ENCODE measurements at places on chromosomes 4 and X. TPM values are rescaled to one million over a fixed set of nuclear protein-coding genes. Genes with fewer than 3 reads are reported as not detected.

- H3K4me1 ChIP-seq, result no peaks in the 10 kb centered on the region
- H3K36me3 ChIP-seq, result no peaks in the 10 kb centered on the region
Observed at GRCh38 chrX:23932046-23932445, 24.2 kb downstream of the CXorf58 start.

GRCh38 chrX:10855845-10856244 is 235.5 kb upstream of the MID1 start:
- peak overlapping the region; percentile 69 for H3K27ac ChIP-seq
- H3K27me3 ChIP-seq, result no peaks in the 10 kb centered on the region
- peak; percentile 10 for DNase-seq
- peaks cover 19% of the 10 kb centered on the region for H3K4me1 ChIP-seq

GRCh38 chrX:42930951-42931350 is 153.0 kb upstream of the PPP1R2C start:
- H3K27ac ChIP-seq, result no peak overlapping the region
- H3K4me1 ChIP-seq, result no peaks in the 10 kb centered on the region
- no peak for DNase-seq
- no peaks in the 10 kb centered on the region for H3K27me3 ChIP-seq
- H3K36me3 ChIP-seq, result no peaks in the 10 kb centered on the region
- no peak overlapping the region for H3K4me3 ChIP-seq

GRCh38 chr4:94454405-94454804 is 2.7 kb downstream of the PDLIM5 start:
- H3K4me1 ChIP-seq, result peaks cover 40% of the 10 kb centered on the region
- H3K27ac ChIP-seq, result peak overlapping the region; percentile 99
- H3K27me3 ChIP-seq, result no peaks in the 10 kb centered on the region

DNA sequence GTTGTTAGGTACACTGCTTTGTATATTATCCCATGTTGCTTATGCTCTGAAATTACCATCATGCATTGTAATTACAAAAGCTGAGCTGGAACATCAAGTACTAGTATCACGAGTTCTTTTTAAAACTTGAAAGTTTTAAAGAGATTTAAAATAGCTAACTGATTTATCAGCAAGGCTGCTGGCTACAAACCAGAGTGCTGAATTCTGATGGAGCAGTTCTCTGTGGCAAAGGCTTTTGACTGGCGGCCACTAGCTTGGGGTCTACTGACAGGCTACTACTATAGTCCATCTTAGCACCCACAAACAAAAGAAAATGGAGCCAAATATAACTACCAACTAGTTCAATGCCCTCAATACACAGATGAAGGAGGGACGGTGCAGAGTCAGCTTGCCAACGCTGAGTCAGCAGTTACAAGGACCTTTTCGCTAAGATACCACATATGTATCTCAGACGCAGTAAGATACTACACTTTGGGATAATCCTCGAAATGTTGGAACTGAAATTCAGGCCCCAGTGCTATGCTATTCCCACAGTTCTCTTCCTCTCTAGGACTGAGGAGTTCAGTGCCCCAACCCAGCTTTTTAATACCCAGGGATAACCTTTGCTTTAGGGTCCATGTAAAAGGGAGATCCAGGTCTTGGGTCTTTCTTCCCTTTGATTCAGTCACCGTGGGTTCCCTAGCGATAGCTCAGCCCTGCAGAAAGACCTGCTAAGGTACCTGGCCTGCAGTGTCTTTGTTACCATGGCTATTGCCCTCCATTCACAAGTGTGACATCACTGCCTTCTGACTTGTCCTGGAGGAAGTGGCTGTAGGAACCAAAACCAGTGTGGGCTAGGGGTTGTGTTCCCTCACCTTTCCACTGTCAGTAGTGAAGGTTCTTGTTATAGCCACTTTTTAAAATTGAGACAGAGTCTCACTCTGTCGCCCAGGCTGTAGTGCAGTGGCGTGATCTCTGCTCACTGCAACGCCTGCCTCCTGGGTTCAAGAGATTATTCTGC is 22.8 kb downstream of the MFAP3L start:
- no peak for DNase-seq
- no peak overlapping the region for H3K27ac ChIP-seq
- no peaks in the 10 kb centered on the region for H3K27me3 ChIP-seq
- H3K4me1 ChIP-seq, result no peaks in the 10 kb centered on the region
- no peak overlapping the region for H3K4me3 ChIP-seq

- peaks cover 12% of the 10 kb centered on the region for H3K36me3 ChIP-seq
- no peak for DNase-seq
- H3K4me3 ChIP-seq, result no peak overlapping the region
- H3K27ac ChIP-seq, result no peak overlapping the region
Observed at GRCh38 chrX:70498129-70498528, 53.5 kb downstream of the DLG3 start.

GRCh38 chr4:184056877-184057276 is 151.8 kb downstream of the STOX2 start:
- H3K27ac ChIP-seq, result no peak overlapping the region
- no peaks in the 10 kb centered on the region for H3K27me3 ChIP-seq
- DNase-seq, result no peak
- no peaks in the 10 kb centered on the region for H3K4me1 ChIP-seq
- H3K4me3 ChIP-seq, result no peak overlapping the region

DNA sequence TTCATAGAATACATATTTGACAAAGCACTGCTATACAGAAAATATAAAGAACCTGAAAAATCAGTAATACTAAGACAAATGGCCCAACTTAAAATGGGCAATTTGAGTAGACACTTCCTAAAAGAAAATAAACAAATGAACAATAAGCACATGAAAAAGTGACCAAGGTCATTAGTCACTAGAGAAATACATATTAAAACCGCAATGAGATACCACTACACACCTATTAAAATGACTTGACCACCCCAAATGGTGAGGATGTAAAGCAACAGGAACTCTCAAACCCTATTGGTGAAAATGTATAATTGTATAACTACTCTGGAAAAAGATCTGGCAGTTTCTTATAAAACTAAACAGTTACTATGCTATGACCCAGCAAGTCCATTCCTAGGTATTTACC is 34.0 kb upstream of the USP9X start:
- H3K36me3 ChIP-seq, result no peaks in the 10 kb centered on the region
- DNase-seq, result no peak
- no peak overlapping the region for H3K4me3 ChIP-seq
- no peaks in the 10 kb centered on the region for H3K27me3 ChIP-seq
- H3K27ac ChIP-seq, result no peak overlapping the region

- no peak overlapping the region for H3K4me3 ChIP-seq
- H3K27ac ChIP-seq, result no peak overlapping the region
- H3K36me3 ChIP-seq, result no peaks in the 10 kb centered on the region
- no peak for DNase-seq
- H3K27me3 ChIP-seq, result no peaks in the 10 kb centered on the region
Observed at GRCh38 chrX:117376460-117376859, 740.1 kb downstream of the KLHL13 start.

DNA sequence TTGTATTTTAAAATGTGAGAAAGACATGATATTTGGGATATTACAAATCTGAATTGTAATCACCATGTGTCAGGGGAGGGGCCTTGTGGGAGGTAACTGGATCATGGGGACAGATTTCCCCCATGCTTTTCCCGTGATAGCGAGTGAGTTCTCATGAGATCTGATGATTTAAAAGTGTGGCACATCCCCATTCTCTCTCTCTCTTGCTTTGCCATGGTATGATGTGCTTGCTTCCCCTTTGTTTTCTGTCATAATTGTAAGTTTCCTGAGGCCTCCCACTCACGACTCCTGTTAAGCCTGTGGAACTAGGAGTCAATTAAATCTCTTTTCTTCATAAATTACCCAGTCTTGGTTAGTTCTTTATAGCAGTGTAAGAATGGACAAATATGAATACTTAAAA is 39.0 kb downstream of the CCDC158 start:
- DNase-seq, result no peak
- H3K4me3 ChIP-seq, result no peak overlapping the region
- no peak overlapping the region for H3K27ac ChIP-seq
- no peaks in the 10 kb centered on the region for H3K27me3 ChIP-seq
- peaks cover 9% of the 10 kb centered on the region for H3K4me1 ChIP-seq

GRCh38 chrX:153673428-153674218 is at the start of gene PNCK:
PNCK (minus strand) TSS chrX:153673813; CDS start chrX:153673076, 737 bp downstream.
- no peaks in the 10 kb centered on the region for H3K36me3 ChIP-seq
- no peaks in the 10 kb centered on the region for H3K27me3 ChIP-seq
- no peak within 1 kb of the TSS for H3K27ac ChIP-seq
- H3K4me1 ChIP-seq, result no peaks in the 10 kb centered on the region

DNA sequence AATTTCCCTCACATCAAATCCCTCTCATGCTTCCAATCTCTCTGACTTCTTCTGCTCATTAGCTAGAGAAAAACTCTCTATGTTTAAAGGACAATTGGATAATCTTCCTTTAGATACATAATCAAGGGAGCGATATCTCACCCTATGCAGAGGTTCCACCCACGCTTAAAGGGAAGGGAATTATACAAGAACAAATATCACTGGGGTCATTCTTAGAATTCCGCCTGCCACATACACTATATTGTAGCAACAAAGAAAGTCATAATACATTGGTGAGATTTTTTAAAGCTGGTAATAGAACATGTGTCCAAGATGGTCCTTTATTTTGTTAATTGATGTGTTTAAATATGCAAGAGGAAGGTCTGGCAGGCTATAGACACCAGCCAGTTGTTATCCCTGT is 31.5 kb downstream of the NKX6-1 start:
- H3K27me3 ChIP-seq, result no peaks in the 10 kb centered on the region
- no peaks in the 10 kb centered on the region for H3K4me1 ChIP-seq
- H3K36me3 ChIP-seq, result no peaks in the 10 kb centered on the region
- no peak overlapping the region for H3K4me3 ChIP-seq
- no peak for DNase-seq

- peaks cover 7% of the 10 kb centered on the region for H3K4me1 ChIP-seq
- no peak for DNase-seq
- no peak overlapping the region for H3K4me3 ChIP-seq
Observed at GRCh38 chrX:37787423-37787869, 7.6 kb downstream of the CYBB start.

GRCh38 chrX:116111497-116111896 is 59.0 kb upstream of the AGTR2 start:
- no peaks in the 10 kb centered on the region for H3K4me1 ChIP-seq
- no peak overlapping the region for H3K27ac ChIP-seq
- DNase-seq, result no peak
- no peak overlapping the region for H3K4me3 ChIP-seq
- no peaks in the 10 kb centered on the region for H3K36me3 ChIP-seq
- H3K27me3 ChIP-seq, result no peaks in the 10 kb centered on the region

DNA sequence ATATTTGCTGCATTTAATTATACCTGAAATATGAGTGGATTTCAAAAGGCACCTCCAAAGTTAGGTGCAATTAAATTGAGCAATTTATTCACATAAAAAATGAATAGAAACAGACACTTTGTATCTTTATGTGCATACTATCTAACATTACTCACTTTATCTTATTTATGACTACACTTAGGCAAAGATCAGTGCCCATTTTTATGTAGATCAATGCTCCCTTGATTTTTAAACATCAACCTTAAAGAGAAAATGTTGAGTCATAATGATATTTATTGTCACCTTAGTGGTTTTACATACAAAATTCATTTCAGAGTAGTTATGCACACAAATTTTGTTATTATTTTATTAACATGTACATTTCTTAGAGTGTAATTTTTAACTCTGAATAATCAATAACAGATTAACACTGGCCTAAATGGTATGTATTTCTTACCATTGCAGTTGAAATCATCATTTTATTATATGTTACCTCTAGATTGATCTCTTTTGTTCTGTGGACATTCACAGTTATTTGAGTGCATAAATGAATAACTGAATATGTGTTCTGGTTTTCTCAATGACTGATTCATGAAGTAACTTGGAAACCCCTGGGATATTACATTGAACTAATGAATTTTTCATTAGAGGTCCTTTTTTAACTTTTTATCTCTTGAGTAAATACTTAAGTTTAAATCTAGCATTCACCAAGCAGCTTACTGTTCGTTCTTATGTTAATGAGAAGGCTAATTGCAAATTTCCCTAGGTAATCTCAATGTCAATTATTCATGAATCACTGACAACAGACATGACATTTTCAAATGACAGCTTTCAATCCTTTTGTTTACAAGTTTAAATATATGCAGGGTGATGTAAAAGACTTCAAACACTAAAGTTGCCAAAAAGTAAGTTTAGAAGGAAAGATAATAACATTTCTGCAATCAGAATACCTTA is 1182.0 kb upstream of the PABPC4L start:
- no peaks in the 10 kb centered on the region for H3K4me1 ChIP-seq
- no peak overlapping the region for H3K27ac ChIP-seq
- no peak for DNase-seq
- H3K27me3 ChIP-seq, result no peaks in the 10 kb centered on the region
- no peak overlapping the region for H3K4me3 ChIP-seq

GRCh38 chr4:105164548-105164947 is 17.9 kb downstream of the TET2 start:
- no peak for DNase-seq
- H3K27me3 ChIP-seq, result peaks cover 2% of the 10 kb centered on the region

- no peaks in the 10 kb centered on the region for H3K4me1 ChIP-seq
- peak; percentile 63 for DNase-seq
- H3K27me3 ChIP-seq, result no peaks in the 10 kb centered on the region
Observed at GRCh38 chr4:40423735-40424134, 88.6 kb downstream of the CHRNA9 start.

DNA sequence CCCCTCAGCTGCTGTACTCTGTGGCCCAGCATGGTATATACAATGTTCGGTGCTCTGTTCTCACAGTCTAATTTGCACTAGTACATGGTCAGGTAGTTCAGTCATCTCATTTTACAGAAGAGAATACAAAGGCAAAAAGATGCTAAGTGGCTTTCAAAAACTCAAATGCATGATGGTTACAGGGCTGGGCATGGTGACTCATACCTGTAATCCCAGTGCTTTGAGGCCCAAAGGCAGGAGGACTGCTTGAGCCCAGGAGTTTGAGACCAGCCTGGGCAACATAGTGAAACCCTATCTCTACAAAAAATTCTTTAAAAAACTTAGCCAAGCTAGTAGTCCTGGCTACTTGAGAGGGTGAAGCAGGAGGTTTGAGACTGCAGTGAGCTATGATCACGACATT is 210.5 kb upstream of the KIT start:
- H3K36me3 ChIP-seq, result no peaks in the 10 kb centered on the region
- H3K4me3 ChIP-seq, result no peak overlapping the region
- no peak for DNase-seq
- no peaks in the 10 kb centered on the region for H3K27me3 ChIP-seq

DNA sequence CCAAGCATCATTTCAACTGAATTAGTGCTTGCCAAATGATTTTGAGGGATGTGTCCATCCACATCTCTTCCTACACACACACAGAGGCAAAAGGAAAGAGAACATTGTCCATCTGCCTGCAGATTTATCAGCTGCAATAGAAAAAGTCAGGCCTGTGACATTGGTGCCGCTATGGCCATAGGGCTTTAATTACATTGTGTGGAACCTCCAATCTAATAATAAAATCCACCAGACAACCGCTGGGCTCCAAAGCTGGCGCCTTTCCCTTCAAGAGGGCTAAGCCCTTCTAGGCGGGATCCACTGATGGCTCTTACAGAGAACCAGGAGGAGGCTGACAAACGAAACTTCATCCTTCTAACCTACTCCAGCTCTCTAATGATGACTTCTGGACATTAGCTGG is 60.6 kb downstream of the PHOX2B start:
- H3K4me1 ChIP-seq, result no peaks in the 10 kb centered on the region
- no peak overlapping the region for H3K27ac ChIP-seq
- peaks cover 47% of the 10 kb centered on the region for H3K27me3 ChIP-seq
- H3K4me3 ChIP-seq, result no peak overlapping the region
- H3K36me3 ChIP-seq, result no peaks in the 10 kb centered on the region

GRCh38 chr4:48906206-48907173 is at the start of gene OCIAD2:
OCIAD2 (minus strand) TSS chr4:48906774; CDS start chr4:48904549, 2,225 bp downstream.
- H3K27me3 ChIP-seq, result no peaks in the 10 kb centered on the region
- peak; percentile 39 for DNase-seq
- H3K36me3 ChIP-seq, result no peaks in the 10 kb centered on the region
- no peaks in the 10 kb centered on the region for H3K4me1 ChIP-seq
- no peak within 1 kb of the TSS for H3K27ac ChIP-seq
- H3K4me3 ChIP-seq, result peak within 1 kb of the TSS; percentile 74

Gene RHOXF2
- total RNA-seq, result not detected

Gene CSAG3
- total RNA-seq, result not detected

Gene SPANXD
- total RNA-seq, result not detected

Gene REPS2
- 17.3 TPM for total RNA-seq

Gene PDE6B
- total RNA-seq, result 43.1 TPM

Gene TMPRSS11B
- not detected for total RNA-seq

Gene MAGED4
- 70.5 TPM for total RNA-seq
